Activated gamma-delta T cell (primary cell): ENCODE measurements at places on chromosomes 5 and 9.

- no peak for DNase-seq
Measured at GRCh38 chr5:33558489-33558888, 117.7 kb downstream of the TARS1 start.

- no peak for DNase-seq
Measured at GRCh38 chr5:36060420-36060887, 6.2 kb downstream of the UGT3A2 start.

DNA sequence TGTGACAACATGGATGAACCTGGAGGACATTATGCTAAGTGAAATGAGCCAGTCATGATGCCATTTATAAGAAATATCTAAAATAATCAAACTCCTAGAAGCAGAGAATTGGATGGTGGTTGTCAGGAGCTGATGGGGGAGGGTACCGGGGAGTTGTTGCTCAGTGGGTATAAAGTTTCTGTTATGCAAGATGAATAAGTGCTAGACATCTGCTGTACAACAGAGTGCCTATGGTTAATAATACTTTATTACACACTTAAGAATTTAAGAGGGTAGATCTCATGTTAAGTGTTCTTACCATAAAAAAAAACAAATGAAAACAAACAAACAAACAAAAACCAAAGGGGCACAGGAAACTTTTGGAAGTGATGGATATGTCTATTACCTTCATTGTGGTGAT, 13.0 kb upstream of the CCDC69 start:
- DNase-seq = no peak

- no peak for DNase-seq
Measured at GRCh38 chr5:156230887-156231286, 96.1 kb upstream of the SGCD start.

DNA sequence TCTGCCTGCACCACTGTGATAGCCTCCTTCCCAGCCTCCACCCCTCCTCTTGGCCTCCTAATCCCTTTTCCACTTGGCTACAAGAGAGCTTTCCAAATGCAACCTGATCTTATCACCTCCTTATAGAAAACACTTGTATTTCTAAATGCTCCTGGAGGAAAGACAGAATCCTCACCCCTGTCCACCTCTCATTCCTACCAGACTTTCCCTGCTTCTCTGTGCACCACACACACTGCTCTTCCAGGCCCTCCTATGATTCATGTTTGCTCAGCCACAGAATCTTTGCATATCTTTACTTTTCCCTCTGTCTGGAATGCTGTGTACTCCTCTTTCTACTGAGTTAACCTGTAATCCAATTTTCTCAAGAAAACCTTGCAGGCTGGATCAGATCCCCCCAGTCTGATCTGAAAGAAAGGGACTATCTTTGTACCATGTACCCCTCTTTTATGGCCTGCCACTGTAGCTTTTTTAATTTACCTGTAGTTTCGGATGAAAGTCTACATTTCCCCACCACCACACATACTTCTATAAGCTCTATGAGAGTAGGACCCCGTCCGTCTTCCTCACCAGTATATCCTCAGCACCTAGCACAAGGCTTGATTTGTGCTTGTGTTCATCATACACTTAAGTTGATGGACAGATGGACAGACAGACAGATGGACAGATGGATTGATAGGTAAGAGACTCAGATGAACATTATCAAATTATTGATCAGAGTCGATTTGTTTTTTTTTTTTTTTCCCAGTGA, 95.3 kb downstream of the GALNT10 start:
- DNase-seq = no peak

DNA sequence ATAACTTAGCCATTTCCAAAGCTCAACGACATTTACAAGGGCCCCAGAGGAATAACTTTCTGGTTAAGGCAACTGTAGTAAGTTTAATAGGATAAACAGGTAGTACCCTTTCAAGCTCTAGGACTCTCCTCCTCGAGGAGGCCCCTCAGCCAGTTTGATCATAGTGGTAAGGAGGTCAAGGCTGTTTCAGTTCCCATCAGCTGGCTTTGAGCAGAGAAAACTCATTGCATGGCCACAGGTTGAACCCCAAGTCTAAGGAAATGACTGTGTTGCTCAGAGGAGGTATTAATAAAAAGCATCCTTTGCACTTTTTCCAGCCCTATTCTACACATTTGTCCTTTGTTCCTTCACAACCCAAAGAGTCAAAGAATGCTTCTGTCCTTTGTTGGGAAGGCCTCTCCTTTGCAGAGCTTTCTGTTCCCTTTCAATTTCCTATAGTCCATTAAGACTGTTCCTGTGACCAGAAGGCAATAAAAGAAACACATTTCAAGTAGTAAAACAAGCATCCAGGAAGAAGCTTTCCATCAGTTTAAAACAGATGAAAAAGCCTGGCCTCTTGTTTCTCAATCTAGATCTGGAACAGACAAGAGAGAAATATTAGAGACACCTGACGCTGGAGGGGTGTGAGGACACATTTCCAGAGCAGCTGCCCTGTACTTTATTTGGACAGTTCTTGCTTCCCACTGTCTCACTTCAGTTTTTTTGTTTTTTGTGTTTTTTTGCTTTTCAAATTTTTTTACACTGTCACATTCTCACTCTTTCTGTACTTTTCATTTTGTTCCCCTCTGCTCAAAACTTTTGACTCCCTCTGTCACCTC, 54.1 kb downstream of the PRRC1 start:
- DNase-seq = no peak

DNA sequence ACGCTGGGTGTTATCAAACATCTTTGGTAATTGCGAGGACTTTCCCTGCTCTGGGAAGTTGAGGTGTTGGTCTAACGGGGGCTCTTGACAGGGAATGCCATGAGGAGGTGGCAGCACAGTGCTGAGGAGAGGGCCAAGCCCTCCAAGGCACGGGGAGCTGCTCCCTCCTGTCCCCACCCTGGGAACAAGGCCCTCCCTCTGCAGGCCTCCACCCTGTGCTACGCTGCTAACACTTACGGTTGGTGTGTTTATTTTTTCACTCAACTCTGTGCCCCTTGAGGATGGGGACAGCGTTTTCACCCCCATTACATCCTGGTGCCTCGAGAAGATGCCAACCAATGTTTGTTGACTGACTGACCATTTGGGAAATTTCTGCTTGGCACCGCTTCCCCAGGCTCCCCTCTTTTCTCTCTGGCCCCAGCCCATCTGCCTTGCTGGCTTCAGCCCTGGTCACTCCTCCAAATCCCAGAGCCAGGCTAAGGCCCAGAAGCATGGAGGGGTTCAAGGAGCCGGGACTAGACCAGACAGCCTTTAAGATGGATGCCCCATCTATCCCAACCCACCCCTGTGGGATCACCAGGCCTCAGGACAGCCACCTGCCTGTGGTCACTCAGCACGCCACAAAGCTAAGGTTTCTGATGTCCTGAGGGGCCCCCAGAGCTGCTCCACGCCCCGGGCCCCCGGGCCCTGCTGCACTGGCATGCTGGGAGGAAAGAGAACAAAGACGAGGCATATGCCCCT, 125.7 kb downstream of the BARX1 start:
- DNase-seq = no peak

- DNase-seq = no peak
Measured at GRCh38 chr5:114118511-114118910, 243.4 kb upstream of the KCNN2 start.

GRCh38 chr9:26437056-26437711, 455.4 kb downstream of the CAAP1 start:
- no peak for DNase-seq

DNA sequence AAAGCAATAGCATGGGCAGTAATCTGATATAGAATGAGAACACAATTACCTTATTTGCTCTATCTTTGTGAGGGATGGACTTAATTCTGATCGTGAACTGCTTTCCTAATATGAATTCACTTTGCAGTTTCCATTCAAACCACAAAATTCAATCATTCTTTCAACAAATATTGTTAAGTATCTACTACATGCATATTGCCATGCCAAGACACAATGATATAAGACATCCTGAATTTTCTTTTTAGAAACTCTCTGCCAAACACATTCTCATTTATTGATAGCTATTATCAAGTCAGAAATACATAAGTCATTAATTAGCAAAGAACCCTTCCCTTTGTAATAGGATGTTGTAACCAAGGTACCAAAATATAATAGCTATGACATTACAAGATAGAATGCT, 121.6 kb upstream of the TARS1 start:
- no peak for DNase-seq

DNA sequence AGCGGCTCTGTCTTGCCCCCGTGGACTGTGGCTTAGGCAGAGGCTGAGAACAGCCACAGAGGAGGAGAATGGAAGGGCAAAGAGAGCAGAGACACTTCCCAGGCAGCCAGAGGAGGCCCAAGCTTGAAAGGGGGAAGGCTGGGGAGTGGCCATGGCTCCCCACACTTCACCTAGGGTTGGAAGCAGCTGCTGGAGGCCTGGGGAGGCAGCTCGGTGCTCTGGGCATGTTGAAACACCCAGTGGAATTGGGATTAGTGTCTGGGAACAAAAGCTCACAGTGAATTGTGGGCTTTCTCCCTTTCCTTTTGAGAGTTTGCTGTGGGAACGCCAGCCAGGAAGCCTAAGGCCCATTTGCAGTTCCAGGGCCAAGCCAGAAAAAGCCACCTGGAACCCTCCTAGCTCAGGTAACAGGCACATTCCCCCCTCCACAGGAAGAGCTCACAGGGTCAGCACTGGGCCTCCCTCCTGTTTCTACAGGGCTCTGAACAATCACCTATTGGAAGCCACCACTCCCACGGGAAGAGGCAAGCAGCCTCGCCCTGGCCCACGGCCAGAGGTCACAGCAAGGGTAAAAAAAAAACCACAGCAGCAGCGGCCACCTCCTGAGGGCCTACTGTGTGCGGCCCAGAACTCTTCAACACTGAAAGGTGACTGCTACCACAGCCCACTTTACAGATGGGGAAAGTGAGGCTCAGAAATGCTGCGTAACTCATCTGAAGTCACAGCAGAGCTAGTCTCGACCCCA, 20.2 kb downstream of the EEIG1 start:
- no peak for DNase-seq

DNA sequence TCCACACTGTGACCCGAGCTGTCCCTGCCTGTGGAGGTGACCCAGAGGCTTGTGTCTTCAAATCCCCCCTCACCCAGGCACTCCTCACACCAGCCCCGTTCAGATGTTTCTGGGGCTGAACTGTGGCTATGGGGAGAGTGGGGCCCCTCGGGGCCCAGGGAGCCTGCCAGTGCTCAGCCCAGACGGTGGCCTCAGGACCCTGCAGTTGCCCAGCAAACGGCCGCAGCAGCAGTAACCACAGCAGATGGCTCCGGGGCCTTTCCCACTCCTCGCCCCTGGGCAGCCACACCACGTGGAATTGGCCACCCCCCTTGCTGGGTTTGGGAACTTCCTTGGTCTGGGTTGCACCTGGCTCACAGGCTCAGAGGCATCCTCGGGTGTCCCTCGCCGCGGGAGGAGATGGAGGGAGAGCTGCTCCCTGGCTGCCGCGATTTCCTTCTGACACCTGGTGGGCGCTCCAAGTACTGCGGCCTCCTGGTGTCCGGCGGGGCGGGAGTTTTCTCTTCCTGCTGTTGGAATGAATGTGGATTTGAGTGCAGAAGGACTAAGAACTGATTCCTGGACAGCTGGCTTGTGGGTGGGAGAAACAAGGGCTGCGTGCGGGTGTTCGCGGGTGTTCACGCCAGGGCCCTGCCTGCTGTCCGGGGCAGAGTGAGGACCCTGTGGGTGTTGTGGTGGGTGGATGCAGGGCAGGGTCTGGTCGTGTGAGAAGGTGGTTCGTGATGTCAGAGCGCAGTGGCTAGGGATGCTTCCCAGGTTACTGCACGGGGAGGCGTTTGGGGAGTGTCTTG, 97.5 kb downstream of the COL5A1 start:
- no peak for DNase-seq
